ENCODE measurements at places on chromosomes 16 and 17. TPM values are rescaled to one million over a fixed set of nuclear protein-coding genes. Genes with fewer than 3 reads are reported as not detected.

DNA sequence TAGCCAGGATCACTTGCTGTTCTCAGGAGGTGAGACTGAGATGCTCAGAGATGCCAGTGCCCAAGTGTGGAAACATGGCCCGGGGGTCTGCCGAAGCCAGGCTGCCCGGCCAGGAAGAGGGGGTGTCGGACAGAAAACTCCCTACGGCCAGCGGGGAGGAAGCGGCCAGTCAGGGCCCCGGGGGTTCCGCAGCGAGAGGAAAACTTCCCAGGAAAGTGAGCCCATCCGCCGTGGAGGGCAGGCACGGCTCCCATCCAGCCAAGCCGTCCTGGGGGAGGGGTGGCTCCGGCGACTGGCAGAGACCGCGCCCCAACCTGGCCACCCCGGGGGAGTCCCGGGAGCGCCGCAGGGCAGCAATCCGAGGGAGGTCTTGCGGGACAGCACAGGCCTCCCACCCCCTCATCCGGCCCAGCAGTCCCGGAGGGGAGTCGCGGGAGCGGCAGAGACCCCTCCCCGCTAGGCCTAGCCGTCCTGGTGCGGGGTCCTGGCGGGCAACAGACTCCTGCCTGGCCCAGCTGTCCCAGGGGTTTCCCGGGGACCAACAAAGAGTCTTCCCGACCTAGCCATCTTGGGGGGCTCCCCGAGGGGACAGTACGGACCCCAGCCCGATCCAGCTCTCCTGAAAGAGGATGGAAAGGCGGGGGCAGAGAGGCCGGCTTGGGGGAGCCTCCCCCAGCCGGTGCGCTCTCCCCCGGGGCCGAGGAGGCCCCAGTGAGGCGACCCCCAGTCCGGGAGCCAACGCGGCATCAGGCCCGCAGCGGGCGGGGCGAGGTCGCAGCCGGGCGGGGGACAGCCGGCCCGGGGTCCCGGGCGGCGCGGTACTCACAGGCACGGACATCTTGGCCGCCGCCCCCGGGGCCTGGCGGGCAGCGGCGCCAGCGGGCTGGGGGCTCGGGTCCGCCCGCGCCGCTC lies 13.8 kb upstream of the BCAR1 start:
- DNase-seq, result peak; percentile 87

DNA sequence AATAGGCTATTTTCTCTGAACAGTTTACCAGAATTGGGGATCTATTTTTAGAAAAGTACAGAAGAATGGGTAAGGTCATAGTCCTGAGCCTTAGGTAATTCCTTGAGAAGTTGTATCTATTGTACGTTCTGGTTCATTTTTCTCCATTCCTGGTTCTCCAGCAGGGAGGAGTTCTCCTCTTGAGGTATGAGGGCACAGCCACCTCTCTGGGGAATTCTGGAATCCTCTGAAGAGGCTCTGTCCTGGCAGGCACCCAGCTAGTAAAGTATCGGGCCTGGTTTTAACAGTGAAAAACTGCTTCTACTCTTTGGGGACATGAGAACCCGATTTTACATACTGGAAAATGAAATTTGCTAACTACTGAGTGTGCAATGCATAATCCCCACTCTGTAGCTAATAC lies 19.6 kb upstream of the PMFBP1 start:
- no peak for DNase-seq

Gene ANKRD40CL
- total RNA-seq, result not detected

Gene HGS
- 88.1 TPM for total RNA-seq

- DNase-seq, result no peak
These were observed at the start of gene CCL15 for GRCh38 chr17:36001110-36001771. Gene CCL15 (minus strand): TSS chr17:36001553. CDS start chr17:36001492, 61 bp downstream.

Measured in aorta (tissue), 5 donors.